ENCODE measurements at places on chromosomes 13 and 19. TPM values are rescaled to one million over a fixed set of nuclear protein-coding genes. Genes with fewer than 3 reads are reported as not detected.

The PGLYRP1 gene
- total RNA-seq = 3.0 TPM

DNA sequence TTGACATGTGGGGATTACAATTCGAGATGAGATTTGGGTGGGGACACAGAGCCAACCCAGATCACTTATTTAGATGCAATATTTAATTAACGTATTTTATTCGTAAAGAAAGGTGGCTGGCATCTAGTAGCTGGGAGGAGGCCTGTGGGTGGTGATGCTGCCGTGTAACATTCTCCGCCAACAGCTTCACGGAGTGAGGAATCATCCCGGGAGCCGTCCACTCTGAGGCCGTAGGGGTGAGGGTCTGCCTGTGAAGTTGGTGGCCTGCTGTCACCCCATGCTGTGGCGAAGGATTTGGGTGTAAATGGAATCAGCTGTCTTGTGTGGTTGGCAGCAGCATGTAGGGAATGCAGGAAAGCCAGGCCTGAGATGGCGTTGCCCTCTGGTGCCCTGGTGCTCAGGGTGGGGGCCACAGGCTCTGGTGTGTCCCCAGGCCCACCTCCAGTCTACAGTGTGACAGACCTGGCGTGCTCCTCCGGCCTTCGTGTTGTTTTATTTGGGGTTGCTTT is 3.3 kb upstream of the TEX29 start:
- H3K27me3 ChIP-seq = no peaks in the 10 kb centered on the region
- H3K4me3 ChIP-seq = no peak overlapping the region
- DNase-seq = no peak
- no peaks in the 10 kb centered on the region for H3K4me1 ChIP-seq
- peaks cover 8% of the 10 kb centered on the region for H3K36me3 ChIP-seq
- no peak overlapping the region for H3K27ac ChIP-seq

The ARL11 gene
- total RNA-seq = 7.5 TPM

The USP12 gene
- 36.7 TPM for total RNA-seq

DNA sequence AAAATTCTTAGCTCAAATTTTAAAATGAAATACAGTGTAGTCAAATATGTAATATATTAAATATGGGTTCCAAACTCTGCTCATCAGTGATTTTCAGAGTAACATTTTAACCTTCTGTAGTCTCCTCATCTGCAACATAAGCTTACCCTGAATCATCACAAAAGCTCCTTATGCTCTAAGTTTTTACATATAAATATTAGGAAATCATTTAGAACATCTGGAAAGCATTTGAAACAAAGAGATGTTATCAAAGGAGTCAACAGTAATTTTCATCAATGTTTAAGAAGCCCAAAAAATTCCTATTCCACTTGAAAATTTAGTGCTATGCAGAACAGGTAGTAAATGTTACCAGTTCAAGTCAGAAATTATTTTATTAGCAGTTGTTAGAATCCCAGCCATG is 224.7 kb downstream of the DCT start:
- H3K27ac ChIP-seq = no peak overlapping the region
- no peaks in the 10 kb centered on the region for H3K27me3 ChIP-seq
- H3K4me1 ChIP-seq = no peaks in the 10 kb centered on the region
- no peaks in the 10 kb centered on the region for H3K36me3 ChIP-seq
- DNase-seq = no peak
- no peak overlapping the region for H3K4me3 ChIP-seq

The LRFN3 gene
- total RNA-seq = 14.6 TPM

DNA sequence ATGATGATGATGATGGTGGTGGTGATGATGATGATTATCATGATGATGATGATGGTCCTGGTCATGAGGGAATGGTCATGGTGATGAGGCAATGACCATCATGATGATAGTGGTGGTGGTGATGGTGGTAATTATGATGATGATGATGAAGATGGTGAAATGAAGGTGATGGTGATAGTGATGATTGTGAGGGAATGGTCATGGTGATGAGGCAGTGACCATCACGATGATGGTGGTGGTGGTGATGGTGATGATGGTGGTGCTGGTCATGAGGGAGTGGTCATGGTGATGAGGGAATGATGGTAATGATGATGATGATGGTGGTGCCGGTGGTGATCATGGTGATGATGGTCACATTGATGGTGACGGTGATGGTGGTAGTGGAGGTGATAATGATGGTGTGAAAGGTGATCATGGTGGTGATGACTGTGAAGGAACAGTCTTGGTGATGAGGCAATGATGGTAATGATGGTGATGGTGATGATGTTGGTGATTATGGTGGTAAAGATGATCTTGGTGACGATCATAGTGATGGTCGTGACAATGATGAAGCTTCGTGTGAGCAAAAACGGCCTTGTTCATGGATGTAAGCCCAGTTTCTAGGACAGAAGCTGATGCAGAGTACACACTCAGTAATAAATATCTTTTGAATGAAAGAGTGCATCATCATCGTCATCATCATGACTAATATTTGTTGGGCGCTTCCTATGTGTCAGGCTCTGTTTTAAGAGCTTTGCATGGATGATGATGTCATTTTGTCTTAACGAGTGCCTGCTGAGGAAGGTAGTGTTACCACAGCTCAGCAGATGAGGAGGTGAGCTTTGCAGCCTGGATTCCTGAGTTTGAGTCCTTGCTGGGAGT is 17.3 kb downstream of the SBK2 start:
- no peaks in the 10 kb centered on the region for H3K36me3 ChIP-seq
- H3K27me3 ChIP-seq = no peaks in the 10 kb centered on the region

- no peaks in the 10 kb centered on the region for H3K4me1 ChIP-seq
- no peak overlapping the region for H3K27ac ChIP-seq
- H3K27me3 ChIP-seq = no peaks in the 10 kb centered on the region
- DNase-seq = no peak
Observed at GRCh38 chr13:92384410-92384809, 842.2 kb upstream of the GPC6 start.

DNA sequence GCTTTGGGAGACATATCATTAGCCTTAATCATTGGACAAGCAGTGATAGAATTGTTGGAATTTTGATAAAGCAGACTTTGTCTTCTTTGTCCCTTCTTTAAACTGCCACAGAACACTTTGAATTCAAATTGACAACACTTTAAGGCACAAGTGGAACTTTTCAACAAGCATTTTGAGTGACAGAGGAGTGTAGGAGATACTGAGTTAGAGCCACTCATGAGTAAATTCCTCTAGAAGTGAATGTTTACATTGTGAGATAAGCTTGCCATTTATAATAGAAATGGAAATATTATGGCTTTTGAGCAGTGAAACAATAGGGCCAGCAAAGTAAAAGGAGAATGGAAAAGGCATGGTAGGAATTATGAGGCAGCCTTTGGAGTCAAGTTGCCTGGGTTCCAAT is 515.8 kb downstream of the SLITRK6 start:
- no peak overlapping the region for H3K27ac ChIP-seq
- no peak overlapping the region for H3K4me3 ChIP-seq
- DNase-seq = no peak
- no peaks in the 10 kb centered on the region for H3K4me1 ChIP-seq
- no peaks in the 10 kb centered on the region for H3K27me3 ChIP-seq

DNA sequence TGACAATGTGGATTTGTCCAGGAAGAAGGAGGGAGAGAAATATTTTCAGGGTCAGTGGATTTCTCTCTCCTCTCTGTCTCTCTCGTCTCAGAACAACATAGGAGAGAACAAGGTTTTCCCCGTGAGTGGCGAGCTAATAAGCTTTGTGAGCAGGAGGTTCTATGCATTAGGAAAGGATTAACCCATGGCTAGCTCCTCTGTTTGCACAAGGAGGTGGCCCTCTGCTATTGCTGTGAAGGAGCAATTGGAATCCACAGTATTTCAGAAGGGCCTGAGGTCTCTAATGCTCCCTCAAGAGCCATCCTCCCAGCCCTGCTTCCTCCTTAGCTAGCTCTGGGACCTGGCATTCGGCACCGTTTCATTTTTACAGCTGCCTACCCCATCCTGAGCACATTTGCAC is 288.9 kb upstream of the MAB21L1 start:
- no peak overlapping the region for H3K4me3 ChIP-seq
- no peaks in the 10 kb centered on the region for H3K27me3 ChIP-seq
- no peaks in the 10 kb centered on the region for H3K4me1 ChIP-seq
- no peak overlapping the region for H3K27ac ChIP-seq
- DNase-seq = no peak
- H3K36me3 ChIP-seq = no peaks in the 10 kb centered on the region

The LHB gene
- not detected for total RNA-seq

The DIAPH3 gene
- 3.2 TPM for total RNA-seq

GRCh38 chr19:39679056-39679790 is 23.5 kb downstream of the LGALS16 start:
- H3K4me3 ChIP-seq = no peak overlapping the region
- H3K27me3 ChIP-seq = no peaks in the 10 kb centered on the region
- H3K27ac ChIP-seq = peak overlapping the region; percentile 25

The FOSB gene
- 18.0 TPM for total RNA-seq

The ZNF865 gene
- 16.5 TPM for total RNA-seq

- no peak for DNase-seq
- H3K4me1 ChIP-seq = no peaks in the 10 kb centered on the region
- H3K4me3 ChIP-seq = no peak overlapping the region
- H3K36me3 ChIP-seq = peaks cover 10% of the 10 kb centered on the region
- no peak overlapping the region for H3K27ac ChIP-seq
- H3K27me3 ChIP-seq = no peaks in the 10 kb centered on the region
Observed at GRCh38 chr19:45306518-45307027, 16.1 kb downstream of the CKM start.

The HCN2 gene
- total RNA-seq = 0.24 TPM

- no peak overlapping the region for H3K4me3 ChIP-seq
- H3K36me3 ChIP-seq = no peaks in the 10 kb centered on the region
- no peak overlapping the region for H3K27ac ChIP-seq
- no peak for DNase-seq
- no peaks in the 10 kb centered on the region for H3K4me1 ChIP-seq
Observed at GRCh38 chr13:46380242-46380641, 6.8 kb downstream of the RUBCNL start.

The NCCRP1 gene
- 0.86 TPM for total RNA-seq

Data from lower lobe of right lung (tissue), 2 donors.